ENCODE measurements at places on chromosomes 12 and 14. TPM values are rescaled to one million over a fixed set of nuclear protein-coding genes. Genes with fewer than 3 reads are reported as not detected.

Gene ZNF891
- polyA plus RNA-seq, result 0.36 TPM

Gene TSHR
- 0.31 TPM for polyA plus RNA-seq

Gene CDCA3
- polyA plus RNA-seq, result 38.2 TPM

Gene ATP6V1D
- polyA plus RNA-seq, result 150 TPM

Gene CCDC196
- polyA plus RNA-seq, result not detected

Gene TPH2
- not detected for polyA plus RNA-seq

Gene MYO1A
- polyA plus RNA-seq, result not detected

Gene IL22
- not detected for polyA plus RNA-seq

Gene TAS2R20
- not detected for polyA plus RNA-seq

DNA sequence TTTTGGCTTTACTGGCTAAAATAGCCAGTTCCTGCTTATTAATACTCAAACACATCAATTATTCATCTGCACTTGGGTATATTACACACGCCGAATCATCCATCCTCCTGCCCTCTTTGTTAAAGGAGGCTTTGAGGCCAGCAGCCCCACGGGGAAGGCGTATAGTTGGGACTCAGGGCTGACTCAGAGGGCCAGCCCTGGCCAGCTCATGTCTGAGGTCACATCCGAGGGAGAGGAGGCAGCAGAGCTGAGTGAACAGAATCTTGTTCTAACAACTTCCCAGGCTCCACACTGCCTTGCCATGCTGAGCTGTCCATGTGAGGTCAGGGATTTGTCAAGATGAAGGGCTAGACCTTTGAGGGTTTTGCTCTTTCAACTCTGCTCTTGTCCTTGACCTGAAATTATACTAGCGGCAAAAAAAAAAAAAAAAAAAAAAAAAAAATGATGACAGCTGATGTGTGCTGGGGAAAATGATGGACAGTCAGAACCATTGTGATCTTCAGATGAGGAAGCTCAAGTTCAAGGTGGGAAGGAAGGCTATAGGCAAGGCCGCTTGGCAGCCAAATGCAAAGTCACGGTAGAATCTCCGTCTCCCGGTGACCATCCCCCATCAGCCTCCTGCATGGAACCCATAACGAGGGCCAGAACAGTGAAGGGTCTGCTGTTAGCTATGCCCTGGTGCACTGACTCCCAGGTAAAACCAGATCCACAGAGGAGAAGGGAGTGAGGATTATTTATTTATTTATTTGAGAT is 12.5 kb upstream of the MARK3 start:
- DNase-seq, result peak; percentile 66

DNA sequence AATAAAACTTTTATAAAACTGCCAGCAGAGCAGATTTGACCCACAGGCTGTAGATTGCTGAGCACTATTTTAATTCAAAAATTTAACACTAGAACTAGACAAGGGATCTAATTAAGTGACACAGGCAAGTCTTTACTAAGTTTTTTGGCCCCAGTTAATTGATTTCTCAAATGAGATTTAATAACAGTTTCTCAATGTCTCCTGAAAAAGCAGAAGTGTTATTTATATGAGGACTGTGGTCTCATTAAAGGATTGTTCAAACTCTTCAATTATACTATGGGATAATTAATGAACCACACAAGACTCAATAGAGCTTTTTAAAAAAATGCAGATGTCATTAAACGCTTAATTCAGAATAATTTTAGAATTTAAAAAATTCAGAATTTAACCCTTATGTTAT is 1.9 kb downstream of the HEATR5A start:
- no peak for DNase-seq

GRCh38 chr14:35909665-35910064 is 83.5 kb downstream of the BRMS1L start:
- DNase-seq, result no peak

- DNase-seq, result peak; percentile 46
Measured at GRCh38 chr12:4270831-4271716, 2.5 kb upstream of the CCND2 start.

DNA sequence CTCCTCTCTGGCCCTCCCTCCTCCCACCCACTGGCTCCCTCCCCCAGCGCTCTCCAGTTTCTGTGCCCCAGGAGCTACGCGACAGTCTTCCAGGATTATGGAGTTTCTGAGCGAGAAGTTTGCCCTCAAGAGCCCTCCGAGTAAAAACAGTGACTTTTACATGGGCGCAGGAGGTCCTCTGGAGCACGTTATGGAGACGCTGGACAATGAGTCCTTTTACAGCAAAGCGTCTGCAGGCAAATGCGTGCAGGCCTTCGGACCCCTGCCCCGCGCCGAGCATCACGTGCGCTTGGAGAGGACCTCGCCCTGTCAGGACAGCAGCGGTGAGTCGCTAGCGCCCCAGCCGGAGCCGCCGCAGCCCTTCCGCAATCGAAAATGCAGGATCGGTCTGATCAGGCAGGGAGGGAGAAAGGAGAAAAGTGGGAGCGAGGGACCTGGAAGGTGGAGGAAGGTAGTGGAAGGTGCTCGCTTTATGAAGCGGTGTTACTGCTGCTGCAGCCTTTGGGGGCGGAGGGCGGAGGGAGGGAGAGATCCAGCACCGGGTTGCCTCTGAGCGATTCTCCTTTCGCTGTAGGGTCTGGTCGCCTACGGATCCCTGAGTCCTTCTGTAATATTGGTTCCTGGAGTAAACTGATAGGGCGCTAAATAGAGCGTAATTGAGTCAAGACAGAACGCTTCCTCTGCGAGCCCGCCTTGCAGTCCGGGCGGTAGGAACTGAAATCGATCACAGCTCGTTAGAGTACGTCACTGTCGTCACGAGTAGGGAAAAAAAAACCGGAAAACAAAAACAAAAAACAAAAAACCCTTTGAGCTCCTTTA is at the start of gene ALX1:
Gene ALX1, plus strand, starts transcription at position 56 of the 819 bp plus-strand sequence. Its CDS starts 42 bp downstream, at position 98.
- DNase-seq, result peak; percentile 73

DNA sequence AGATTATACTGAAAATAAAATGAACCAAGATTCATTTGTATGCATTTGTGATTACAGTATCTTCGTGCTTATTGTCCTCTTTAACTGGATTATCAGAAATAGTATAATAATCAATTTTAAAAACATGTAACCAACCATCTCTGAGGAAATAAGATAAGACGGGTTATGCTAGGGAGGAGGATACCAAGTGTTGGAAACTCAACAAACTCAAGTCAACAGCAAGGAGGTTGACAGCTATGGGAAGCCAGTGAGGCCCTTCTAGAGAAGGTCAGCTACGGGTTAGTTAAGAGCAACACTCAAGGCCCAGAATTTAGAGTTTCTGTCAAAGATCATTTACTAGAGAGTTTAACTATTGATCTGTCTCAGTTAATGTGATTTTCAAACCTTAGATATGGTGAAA is 137.2 kb downstream of the PDZRN4 start:
- DNase-seq, result no peak

GRCh38 chr12:47781479-47782371 is 8.7 kb downstream of the SLC48A1 start:
- no peak for DNase-seq

DNA sequence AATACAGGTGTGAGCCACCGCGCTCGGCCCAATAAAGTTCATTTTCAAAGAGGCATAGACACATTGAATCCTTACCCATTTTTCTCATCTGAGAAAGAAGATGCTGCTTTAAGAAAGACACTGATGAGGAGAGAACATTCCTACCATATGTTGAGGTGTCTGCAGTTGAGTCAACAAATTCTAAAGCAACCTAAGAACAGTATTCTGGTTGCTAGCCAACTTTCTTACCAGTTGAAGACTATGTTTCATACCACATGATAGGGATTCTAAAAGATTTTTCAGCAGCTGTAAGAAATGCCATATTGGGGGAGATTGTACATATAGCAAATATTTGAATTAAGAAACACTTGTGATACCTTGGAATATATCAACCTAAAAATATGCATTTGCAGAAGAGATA is 160.1 kb downstream of the SRGAP1 start:
- no peak for DNase-seq

DNA sequence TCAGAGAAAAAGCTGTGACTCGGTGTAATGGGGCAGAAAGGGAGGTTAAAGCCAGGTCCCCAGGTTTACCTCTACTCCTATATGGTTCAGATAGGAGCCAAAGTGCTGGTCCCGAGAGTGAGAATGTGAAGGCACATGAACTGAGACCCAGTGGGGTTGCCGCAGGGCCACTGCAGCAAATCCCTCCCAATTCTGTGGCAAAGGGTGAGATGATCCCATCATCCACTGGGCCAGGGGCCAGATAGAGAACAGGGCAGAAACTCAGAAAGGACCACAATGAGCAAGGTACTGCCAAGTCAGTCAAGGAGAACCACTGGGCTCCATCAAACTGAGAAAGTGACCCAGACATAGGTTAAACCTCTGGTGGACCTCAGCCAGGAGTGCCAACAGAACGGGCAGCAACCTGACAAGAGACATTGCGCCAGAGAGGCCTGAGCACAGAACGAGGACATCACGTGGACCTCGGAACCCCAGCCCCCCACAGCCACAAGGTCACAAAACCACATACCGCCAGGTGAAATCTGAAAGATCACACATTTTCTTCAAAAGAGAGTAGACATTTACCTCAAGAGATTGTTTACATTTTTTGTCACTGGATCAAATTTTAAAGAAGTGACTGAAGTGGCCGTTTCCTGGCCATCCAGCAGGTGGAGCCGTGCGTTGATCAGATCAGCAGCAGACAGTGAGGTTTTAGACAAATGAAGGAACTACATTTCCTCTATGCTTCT is 20.5 kb upstream of the ITPR2 start:
- DNase-seq, result peak; percentile 63

DNA sequence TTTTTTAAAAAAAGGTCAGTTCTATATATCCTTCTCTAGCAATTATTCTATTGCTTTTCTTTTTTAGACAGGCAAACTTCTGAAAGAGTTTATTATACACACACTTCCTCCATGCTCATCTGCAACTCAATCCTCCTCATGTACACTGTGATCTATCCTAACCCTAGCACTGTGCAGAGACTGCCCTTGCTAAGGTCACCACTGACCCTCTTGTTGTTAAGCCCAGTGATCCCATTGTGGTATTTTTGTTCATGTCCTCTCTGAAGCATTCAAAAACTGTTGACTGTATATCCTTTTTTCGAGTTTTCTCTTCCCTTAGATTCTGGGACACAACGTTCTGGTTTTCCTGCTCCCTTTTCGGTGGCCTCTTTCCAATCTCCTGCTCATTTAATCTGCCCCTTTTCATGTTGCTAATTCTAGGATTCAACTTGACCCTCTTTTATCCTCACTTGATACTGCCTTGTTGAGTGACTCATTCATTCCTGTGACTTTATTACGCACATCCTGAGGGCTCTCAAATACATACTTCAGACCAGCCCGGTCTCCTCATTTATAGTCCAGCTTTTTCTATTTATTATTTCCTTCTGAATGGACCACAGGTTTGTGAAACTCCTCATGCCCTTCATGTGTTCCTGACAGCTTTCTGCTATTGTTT is 53.9 kb upstream of the PTPRB start:
- DNase-seq, result no peak

GRCh38 chr14:61387076-61387475 is 65.7 kb downstream of the PRKCH start:
- DNase-seq, result no peak

DNA sequence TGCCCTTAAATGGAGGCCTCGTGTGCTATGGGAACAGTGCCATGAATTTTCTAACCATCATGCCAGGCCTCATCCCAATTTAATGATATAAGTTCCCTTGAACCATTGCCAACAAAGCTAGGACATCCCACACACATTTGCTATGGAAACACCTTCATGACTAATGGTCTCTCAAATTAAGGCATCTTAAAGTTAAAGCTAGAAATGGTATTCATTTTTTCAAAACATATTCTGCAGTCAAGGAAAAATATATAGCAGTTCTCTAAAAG is 117.3 kb downstream of the BTG1 start:
- DNase-seq, result no peak

DNA sequence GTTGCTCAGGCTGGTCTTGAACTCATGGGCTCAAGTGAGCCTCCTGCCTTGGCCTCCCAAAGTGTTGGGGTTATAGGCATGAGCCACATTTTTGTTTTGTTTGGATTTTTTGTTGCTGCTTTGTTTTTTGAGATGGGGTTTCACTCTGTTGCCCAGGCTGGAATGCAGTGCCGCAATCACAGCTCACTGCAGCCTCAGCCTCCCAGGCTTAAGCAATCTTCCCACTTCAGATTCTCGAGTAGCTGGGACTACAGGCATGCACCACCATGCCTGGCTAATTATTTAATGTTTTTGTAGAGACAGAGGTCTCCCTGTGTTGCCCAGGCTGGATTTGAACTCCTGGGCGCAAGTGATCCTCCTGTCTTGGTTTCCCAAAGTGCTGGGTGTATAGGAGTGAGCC is 5.7 kb upstream of the PLEK2 start:
- no peak for DNase-seq

- DNase-seq, result no peak
Measured at GRCh38 chr12:92275443-92276154, 130.0 kb upstream of the BTG1 start.

GRCh38 chr12:129190827-129191226 is 337.5 kb downstream of the GLT1D1 start:
- DNase-seq, result no peak

DNA sequence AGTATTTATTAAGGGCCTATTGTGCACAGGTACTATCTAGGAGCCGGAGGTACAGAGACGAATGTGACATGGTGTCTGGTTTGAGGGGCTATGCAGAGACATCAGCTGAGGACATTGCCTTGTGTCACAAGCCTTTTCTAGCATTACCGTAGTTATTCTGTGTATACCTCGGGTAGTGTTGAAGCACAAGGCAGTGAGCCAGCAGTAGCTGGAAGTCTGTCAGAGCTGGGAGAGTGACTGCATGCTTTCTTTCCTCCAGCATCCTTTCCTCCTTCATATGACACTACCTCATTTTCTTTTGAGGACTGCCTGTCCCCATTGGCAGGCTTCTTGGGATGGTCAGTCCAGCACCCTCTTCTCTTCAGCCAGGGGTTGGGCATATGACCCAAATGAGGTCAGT is 77.0 kb downstream of the POLR3B start:
- no peak for DNase-seq

DNA sequence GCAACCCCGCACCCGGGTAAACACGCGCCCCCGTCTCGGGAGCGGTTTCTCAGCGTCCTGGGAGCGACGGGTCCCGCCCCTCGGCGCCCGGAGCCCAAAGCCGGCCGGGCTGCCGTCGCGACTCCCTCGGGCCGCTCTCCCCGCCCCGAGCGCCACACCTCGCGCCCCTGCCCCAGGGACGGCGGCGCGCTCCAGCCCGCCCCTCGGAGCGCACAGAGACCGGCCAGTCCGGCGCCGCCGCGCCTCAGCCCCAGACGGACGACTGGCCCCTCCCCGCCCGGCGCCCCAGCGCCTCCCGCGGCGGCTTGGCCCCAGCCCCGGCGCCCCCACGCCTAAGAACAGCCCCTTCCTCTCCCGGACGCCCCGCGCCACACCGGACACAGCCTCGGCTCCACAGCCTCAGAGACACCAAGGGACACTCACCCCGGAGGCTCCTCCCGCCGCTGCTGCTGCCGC is 411 bp downstream of the BTBD7 start:
- peak; percentile 25 for DNase-seq

DNA sequence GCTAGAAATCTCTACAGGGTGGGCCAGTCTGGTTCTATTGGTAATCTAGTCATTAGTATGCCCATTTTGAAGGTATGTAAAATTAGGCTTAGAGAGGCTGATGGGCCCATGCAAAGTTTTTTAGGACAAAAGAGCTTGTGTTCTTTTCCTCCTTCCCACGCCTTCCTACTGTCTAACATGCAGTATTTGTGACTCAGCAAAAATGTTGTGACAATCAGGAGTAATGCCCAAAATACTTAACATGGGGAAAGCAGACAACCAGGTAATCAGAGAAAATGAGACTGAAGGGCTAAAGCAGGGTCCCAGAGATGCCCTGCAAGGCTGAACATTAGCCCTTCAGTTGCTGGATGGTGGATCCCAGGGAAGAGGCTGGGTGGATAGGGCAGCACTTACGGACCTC is 437.9 kb downstream of the BCL11B start:
- no peak for DNase-seq

GRCh38 chr12:82740129-82741000 is 53.7 kb downstream of the TMTC2 start:
- no peak for DNase-seq

GRCh38 chr12:114579389-114579788 is 104.6 kb downstream of the TBX3 start:
- DNase-seq, result no peak
